ENCODE measurements at places on chromosomes 5 and 9.

DNA sequence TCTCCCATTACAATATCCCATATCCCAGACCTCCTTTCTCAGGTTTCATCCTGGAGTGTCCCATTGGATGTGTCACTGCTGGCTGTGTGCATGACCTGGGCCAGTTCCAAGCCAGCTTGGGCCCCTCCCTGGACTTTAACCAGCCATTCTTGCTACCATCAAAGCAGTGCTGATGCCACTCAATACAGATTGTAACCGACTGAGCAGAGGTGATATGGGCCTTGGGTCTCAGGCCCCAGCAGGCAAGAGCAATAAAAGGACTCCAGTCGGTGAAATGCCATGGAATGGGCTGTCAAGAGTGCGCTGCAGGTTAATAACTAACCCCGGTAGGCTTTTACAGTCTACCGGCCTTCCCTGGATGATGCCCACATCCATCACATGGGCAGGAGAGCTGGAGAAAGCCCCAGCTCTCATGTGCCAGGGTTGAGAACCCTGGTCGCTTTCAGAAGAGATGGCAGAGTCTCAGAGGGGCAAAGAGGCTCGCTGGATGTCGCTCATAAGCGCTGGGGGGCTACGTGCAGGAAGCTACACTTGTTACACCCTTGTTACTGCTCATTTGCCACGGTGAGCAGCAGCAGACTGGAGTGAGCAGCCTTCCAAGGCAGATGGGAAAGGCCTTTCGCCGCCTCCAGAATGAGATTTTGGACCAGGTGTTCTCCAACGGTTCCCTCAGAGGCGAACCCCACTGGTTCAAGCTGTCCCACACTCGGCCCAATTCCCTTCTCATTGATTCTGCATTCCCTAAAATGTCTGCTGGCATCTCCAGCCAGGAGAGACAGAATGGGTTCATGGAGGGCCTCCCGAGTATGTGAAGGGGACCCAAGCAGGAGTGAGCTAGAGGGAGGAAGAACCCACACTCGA, 13.2 kb downstream of the EPB41L4B start:
- no peak for DNase-seq

DNA sequence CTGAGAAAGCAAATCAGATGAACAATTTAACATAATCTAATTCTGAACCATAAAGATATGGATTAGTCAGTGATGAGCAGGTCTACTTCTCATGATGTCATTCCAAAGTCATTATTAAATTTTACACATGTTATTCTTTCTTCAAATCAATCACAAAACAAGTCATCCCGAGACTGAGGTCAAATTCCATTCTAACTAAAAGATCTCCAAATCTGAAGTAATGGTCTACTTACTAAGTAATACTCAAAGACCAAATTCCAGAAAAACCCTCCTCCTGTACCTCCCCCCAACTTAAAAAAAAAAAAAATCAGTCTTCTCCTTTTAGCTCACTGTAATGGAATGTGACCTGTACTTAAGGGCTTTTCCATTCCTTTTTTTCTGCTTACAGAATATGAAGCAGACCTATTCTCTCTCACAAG, 4.7 kb downstream of the PFDN1 start:
- no peak for DNase-seq

GRCh38 chr5:135719428-135720063, 114.9 kb upstream of the SLC25A48 start:
- DNase-seq = no peak

- no peak for DNase-seq
Measured at GRCh38 chr5:147619281-147619878, 109.5 kb upstream of the DPYSL3 start.

Data from chondrocyte (in vitro differentiated cells).